ENCODE measurements at places on chromosomes 2 and 18.

DNA sequence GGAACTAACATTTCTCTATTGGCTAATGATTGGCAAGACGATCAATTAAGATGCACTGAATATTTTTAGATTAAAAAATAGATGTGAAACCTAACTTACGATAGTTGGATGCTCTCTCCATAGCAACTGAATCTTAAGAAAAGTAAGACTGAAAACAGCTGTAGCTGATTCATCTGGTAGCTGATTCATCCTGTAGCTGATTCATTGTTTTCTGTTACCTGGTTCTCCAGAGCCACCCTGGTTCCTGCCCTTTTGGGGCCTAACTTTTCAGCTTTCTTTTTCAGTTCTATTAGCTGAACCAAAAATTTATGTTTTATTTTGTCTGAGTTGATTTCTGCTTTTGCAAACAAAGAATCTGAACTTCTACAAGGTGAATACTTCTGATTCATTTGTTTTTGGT is 22.7 kb upstream of the SPR start:
- DNase-seq = no peak

GRCh38 chr2:31227711-31228125 is 6.2 kb upstream of the EHD3 start:
- no peak for DNase-seq

- no peak for DNase-seq
Measured at GRCh38 chr2:122856696-122857095, 1101.2 kb downstream of the TSN start.

- no peak for DNase-seq
Measured at GRCh38 chr2:218046238-218046637, 22.8 kb upstream of the RUFY4 start.

- no peak for DNase-seq
Measured at GRCh38 chr2:135056790-135057189, 4.7 kb downstream of the RAB3GAP1 start.

- DNase-seq = no peak
Measured at GRCh38 chr2:112625474-112626114, 20.1 kb upstream of the SLC20A1 start.

DNA sequence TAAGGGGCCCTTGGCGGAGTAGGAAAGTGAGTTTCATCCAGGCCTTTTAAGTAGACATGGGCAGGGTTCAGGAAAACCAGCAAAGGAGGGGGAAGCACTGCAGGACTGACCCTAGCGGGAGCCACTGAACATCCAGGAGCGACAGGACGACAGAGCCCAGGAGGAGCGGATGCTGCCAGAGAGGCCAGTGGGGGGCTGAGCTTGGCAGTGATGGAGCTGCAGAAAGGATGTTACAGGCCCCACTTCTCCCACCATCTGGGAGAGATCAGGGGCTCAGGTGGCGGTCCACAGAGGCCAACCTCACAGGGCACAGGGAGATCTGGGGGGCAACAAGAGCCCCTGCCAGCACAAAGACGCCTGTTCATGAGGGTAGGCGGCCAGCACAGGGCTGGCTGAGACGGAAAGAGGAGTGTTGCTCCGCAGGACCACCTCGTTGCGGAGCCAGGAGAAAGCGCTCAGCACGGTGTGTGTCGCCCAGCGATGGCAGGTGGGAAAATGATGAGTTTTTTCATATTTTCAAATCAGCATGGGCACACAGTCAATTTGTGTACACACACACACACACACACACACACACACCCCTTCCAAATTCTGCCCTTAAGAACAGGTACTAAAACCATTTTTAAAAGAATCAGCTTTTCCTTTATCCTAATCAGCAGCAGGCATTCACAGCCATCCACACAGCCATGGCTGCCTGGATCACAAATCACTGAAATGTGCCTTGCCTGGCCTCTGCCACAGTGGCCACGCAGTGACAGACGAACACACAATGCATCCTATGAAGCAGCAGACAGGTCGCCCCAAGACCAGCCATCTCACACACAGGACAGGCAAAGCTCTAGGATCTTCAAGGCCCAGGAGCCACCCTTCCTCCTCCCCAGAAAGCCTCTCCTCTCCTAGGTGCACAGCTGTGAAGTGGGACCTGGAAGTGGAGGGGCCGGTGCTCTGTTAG is 63.2 kb downstream of the NDUFA10 start:
- DNase-seq = no peak

DNA sequence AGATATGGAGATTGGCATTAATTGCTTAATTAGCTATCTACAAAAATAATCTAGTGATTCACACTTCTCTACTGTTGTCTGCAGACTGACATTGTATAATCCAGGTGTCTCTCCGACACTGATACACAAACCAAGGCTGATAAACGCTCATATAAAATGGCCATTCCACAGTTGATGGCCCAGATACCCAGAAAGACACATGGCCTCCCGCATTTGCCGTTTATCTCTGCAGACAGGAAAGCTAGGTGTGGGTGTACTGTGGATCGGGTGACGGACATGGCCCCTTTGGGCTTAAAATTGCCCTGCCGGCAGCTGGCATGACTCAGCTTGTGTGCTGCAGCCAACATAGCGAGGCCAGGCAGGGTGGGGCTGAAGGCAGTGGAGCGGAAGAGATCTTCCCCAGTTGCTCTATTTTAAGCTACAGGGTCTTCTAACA is 18.5 kb downstream of the PMAIP1 start:
- DNase-seq = peak; percentile 97

DNA sequence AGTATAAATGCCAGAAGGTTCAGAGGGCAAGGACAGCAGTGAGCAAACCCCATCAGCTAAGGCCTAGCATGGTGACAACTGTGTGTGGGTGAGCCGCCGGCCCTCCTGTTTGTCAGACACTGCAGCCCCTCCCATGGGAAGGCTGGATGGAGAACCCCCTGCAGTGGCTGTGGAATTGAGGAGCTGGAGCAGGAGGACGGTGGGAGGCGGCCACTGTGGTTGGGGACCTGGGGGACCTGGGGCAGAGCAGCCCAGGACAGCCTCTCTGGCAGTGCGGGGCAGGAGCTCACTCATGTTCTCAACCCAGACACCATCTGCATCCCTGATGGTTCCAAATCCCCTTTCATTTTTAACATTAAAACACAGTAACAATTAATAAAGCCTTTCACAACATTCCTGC is 68.8 kb downstream of the TSHZ1 start:
- no peak for DNase-seq

GRCh38 chr2:209613649-209614305 is 157.9 kb upstream of the UNC80 start:
- no peak for DNase-seq

DNA sequence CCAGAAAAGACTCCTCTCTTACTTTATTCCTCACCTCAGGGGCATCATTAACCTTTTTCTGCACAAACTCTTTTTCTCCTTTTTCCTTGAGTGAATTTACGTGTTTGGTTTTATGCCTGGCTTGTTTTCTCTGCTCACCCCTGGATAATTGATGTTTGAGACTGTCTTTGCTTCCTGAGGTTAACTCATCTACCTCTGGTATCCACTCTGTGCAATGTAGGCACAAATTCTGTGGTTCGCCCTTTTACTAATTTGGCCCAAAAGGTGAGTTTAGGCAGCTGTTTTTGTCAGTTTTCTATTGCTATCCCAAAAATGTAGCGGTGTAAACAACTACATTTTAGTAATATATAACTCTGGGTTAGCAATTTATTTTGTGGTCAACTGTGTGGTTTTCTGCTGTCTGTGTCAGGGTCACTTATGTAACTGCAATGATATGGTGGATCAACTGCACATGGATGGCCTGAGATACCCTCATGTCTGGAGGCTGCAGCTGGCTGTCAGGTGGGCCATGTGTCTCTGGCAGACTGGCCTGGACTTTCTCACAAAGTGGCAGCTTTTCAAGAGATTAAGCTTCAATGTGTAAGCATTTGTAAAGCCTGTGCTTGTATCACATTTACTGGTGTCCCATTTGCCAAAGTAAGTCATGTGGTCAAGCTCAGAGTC is 329.7 kb downstream of the FSIP2 start:
- DNase-seq = no peak

GRCh38 chr2:202378662-202379358 is 2.7 kb downstream of the BMPR2 start:
- DNase-seq = peak; percentile 64

DNA sequence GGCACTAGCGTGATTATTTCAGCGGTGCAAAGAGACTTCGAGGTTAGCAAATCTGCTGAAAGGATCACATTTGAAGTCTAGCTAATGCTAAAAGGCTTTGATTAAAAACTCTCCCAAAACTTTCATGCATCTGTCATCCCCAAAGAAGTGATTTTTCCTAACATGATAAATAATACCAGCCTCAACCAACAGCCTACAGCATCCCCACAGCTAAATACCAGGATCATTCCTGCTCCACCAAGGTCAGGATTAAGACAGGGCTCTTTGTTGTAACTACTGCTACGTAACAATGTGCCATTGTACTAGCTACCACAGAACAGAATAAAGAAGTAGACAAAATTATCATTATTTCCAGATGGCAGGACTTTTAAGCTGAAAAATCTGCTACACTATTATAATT is 1.6 kb downstream of the OR6B3 start:
- no peak for DNase-seq

DNA sequence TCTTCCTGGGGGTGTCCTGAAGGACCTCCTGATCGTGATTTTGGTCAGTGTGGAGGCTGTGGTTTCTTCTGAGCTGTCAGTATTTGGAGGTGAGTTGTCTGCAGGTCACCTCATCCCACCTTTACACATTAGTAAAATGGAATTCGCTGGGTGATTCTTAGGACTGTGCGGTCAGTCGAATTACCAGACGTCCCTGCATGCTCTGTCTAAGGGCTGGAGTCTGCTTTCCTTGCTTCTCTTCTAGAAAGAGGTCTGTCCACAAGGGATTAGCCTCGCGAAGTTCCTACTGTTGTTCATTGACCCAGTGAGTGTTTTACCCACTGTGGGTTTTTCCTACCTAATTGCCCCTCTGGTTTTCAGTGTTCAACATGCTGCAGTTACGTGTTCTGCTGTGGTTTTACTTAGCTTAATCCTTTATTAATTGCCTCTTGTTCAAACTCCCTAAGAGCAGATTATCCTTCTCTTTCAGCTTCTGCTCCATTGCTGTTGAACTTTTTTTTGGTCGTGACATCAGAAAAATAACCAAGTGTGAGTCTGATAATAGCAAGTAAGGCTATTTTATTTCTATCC is 183.4 kb downstream of the NEDD4L start:
- no peak for DNase-seq

GRCh38 chr18:68874361-68874760 is 76.5 kb downstream of the CCDC102B start:
- DNase-seq = no peak

DNA sequence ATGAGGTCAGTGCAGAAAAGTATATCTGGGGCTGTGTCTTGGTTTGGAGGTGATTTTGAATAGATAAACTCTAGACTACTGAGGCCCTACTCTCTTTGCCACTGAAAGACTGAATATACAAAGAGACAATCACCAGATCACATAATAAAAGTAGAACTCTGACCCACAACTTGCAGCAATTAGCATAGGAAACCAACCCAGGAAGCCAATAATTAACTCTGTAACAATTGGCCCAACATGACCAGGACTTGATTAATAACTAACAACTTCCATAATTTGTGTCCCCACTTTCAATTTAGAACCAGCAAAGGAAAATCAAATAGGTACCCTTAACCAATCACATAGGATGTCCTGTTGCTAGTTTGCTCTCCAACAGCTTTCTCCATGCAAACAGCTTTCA is 1104.9 kb upstream of the CELF4 start:
- DNase-seq = no peak

GRCh38 chr2:166518634-166519390 is 24.8 kb upstream of the SCN7A start:
- no peak for DNase-seq

DNA sequence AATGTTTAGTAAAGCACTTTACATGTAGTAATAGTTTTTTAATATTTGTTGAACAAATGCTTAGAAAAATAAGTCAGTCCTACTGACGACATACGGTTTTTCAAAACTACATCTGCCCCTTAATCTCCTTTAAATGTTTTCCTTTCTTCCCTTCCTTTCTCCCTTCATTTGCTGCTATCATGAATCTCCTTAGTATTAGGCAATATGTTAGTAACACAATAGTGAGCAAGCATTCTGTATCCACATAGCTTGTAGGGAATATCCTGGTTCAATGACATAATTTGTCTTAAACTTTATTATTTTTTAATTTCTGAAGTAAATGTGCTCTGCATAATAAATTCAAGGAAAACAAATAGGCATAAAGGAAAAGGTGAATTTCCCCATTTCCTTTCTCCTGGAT is 79.1 kb downstream of the ACSL3 start:
- no peak for DNase-seq

DNA sequence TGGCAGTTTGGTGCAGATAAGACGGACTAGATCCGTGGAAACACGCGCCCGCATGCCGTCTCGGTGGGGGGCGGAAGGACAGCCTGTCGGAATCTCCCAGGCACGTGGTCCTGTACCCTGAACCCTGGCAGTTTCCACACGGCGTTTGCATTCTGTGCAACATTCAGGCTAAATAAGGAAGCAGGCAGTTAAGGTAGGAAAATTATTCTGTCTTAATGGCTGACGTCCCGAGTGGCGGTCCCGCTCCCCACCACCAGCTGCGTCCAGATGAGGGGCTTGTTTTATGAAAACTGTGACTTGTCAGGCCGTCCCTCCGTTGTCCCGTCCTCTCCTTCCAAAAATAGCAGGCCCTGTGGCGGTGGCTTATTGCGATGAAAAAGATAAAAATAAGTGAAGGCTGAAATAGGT is 120.2 kb downstream of the NFATC1 start:
- DNase-seq = no peak

- no peak for DNase-seq
Measured at GRCh38 chr2:201854841-201855240, 48.5 kb downstream of the CDK15 start.

GRCh38 chr2:68193144-68193543 is 35.5 kb downstream of the PNO1 start:
- DNase-seq = no peak

GRCh38 chr2:189312643-189313042 is 128.6 kb upstream of the WDR75 start:
- no peak for DNase-seq

- DNase-seq = no peak
Measured at GRCh38 chr18:55224086-55224625, 264.9 kb upstream of the CCDC68 start.

GRCh38 chr2:148796735-148797512 is 78.1 kb upstream of the KIF5C start:
- peak; percentile 19 for DNase-seq

GRCh38 chr2:64500549-64500948 is 23.6 kb upstream of the AFTPH start:
- no peak for DNase-seq

DNA sequence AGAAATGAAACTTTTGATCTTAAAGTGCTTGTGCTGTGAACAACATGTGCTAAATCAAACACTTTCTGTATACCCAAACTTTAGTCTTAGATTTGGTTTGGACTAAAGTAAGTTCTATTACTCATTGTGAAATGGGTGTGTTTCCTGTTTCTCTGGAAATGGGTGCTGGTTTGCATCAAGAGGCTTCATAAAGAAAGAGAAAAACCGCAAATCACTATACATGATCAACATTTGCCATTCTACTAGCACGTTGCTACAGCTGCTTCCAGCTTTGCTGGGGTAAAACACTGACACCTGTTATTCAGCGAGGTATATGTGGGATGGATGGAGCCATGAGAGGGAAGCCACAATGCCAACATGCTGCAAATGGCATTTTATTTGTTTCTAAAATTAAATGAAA is 547.0 kb upstream of the ACVR2A start:
- no peak for DNase-seq

GRCh38 chr2:207528980-207529329 is 807 bp upstream of the CREB1 start:
- DNase-seq = no peak

Data from DMS 273 treated with DMSO at 0.1 percent for 48 hours (cell line).